NCI-H2029 treated with DMSO at 0.1 percent for 48 hours (cell line): ENCODE measurements at places on chromosomes 7 and 10.

- no peak for DNase-seq
Observed at GRCh38 chr7:91043924-91044645, 220.1 kb upstream of the FZD1 start.

DNA sequence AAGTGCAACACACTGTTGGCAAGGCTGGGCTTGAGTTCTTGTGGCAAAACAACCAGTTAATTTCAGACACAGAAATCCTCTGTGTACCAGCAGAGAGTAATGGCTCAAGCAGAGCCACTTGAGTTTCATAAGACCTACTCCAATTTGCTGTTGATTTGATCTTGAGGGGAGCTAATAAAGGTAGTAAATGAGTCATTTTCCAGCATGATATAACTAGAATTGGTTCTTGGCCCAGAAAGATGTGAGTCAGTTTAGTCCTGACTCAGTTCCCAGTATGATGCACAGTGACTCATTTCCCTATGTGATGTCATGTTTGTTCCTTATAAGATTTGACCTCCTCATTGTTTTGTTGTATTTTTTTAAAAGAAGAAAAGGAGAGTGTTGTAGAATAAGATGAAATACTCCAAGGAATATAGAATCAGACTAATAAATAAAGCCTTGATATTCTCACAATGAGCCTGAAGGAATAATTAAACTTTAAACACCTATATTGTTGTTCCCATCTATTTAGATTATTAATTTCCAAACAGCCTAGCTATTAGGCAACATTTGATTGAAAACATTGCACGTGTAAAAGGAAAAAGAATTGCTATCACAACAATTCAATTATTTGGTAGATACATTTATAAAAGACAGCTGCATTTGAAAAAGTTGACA is 186.2 kb downstream of the REEP3 start:
- DNase-seq = peak; percentile 24

DNA sequence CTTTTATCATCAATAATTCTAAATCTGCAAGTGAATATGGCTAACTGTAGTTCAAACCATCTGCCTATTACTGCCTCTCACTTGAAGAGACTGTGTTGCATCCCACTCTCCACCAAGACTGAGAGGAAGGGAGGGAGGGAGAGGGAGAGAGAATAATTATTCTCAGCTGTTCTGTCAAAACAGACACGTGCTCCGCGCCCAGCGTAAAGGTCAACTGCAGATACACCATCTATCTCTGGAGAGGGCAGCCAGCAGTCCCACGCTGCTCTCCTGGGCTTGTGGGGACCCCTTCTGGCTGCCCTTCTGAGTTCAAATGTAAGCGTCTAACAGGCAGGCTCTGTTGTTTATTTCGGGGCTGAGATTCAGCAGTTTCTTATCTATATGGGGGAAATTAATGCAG is 625.5 kb upstream of the GALNT17 start:
- DNase-seq = no peak

DNA sequence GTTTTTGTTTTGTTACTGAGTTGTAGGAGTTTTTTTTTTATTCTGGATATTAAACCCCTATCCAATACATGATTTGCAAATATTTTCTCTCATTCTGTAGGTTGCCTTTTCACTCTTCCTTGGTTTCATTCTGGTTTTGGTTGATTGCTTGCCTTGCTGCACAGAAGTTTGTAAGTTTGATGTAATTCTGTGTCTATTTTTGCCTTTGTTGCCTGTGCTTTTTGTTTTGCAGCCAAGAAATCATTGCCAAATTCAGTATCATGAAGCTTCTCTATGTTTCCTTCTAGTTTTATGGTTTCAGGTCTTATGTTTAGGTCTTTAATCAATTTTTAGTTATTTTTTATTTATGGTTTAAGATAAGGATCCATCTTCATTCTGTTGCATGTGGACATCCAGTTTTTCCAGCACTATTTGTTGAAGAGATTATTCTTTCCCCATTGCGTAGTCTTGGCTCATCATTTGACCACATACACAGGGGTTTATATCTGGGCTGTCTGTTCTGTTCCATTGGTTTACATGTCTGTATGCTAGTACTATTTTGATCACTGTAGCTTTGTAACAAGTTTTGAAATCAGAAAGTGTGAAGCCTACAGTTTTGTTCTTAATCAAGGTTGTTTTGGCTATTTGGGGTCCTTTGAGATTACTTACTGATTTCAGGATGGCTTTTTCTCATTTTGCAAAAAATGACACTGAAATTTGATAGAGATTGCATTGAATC is 26.4 kb downstream of the BMPR1A start:
- DNase-seq = no peak

GRCh38 chr10:26840938-26841732 is 19.6 kb downstream of the ABI1 start:
- DNase-seq = no peak

DNA sequence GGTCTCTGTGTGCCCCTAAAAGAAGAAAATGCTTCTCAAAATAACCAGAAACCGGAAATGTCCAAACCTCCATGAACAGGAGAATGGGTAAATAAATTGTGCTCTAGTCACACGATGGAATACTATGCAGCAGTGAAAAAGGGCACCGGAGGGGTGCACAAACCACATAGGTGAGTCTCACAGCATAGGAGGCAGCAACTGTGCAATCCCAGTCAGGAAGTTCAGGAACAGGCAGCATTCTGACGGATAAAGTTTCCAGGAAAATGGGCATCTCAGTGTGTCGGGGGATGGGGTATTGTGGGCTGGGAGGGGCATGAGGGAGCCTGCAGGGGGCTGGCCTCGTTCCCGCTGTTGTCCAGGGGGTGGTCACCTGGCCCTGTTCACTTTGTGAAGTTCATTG is 63.1 kb downstream of the MICALL2 start:
- DNase-seq = no peak

DNA sequence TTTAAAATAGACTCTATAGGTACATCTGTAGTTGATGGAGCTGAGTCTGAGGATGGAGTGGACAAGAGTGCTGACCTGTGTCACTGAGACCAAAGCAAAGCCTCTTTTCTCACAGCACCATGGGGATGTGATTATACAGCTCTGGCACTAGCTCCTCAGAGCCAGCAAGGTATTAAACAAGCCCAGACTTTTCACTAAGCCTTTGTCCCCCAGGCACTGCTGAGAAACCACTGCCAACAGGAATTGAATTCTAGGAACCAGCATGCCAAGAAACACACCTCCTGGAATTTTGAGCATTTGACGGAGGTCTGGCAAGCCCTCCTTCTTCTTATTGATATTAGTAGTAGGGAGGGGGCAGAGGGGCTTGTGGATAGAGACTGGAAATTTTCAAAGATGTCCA is 147.0 kb downstream of the C1GALT1 start:
- no peak for DNase-seq

- no peak for DNase-seq
Observed at GRCh38 chr7:30135301-30136116, 723 bp downstream of the MTURN start.

DNA sequence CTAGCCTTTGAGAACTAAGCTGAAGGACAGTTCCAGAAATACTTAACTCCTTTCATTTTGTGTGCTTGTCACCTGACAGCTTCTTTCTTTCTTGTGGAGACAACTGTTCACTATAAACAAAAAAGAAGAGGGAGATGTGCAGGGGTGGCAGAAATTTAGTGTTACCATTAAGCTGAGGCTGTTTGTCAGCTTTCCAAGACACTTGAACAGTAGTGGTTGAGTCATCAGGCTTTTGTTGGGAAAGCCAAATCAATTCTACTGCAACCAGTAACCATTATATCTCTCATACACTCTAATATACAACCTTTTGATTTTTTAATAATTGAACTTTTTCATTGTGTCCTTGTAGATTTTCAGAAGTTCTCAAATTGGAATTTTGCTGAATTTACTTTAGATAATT is 75.3 kb downstream of the POLL start:
- no peak for DNase-seq

DNA sequence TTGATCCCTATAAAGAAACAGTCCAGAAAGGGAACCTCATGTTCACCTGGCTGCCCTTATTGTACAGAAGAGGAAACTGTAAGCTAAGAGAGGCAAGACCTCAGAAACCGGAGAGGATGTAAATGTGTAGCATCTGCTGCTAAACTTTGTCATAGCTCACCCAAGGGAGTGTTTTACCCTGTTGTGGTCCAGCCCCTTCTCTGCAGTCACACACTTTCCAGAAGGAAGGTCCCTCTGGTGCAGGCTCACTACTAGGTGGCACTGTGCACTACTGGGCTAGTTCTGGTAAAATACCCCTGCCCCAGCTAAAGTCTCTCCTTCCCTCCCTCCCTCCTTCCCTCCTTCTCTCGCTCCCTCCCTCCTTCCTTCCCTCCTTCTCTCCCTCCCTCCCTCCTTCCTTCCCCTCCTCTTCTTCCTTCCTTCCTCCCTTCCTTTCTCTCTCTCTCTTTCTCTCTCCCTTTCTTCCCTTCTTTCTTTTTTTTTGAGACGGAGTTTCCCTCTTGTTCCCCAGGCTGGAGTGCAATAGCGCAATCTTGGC is 42.5 kb upstream of the LCOR start:
- no peak for DNase-seq
